ENCODE measurements at places on chromosomes 12 and 14. TPM values are rescaled to one million over a fixed set of nuclear protein-coding genes. Genes with fewer than 3 reads are reported as not detected.
A peak's percentile ranks its signal among the peaks of the same experiment; 100 is the strongest.

TAS2R42 gene
- not detected for total RNA-seq

- no peak for DNase-seq
These were observed 67.2 kb upstream of the HMGA2 start for GRCh38 chr12:65756956-65757511.

- DNase-seq, result peak; percentile 8
These were observed 89.3 kb downstream of the KCNC2 start for GRCh38 chr12:75120311-75120711.

PTPRQ gene
- 0.32 TPM for total RNA-seq

DDX54 gene
- total RNA-seq, result 37.0 TPM

GRCh38 chr14:43410631-43411030 lies 1096.5 kb downstream of the FSCB start:
- no peak for DNase-seq

DNA sequence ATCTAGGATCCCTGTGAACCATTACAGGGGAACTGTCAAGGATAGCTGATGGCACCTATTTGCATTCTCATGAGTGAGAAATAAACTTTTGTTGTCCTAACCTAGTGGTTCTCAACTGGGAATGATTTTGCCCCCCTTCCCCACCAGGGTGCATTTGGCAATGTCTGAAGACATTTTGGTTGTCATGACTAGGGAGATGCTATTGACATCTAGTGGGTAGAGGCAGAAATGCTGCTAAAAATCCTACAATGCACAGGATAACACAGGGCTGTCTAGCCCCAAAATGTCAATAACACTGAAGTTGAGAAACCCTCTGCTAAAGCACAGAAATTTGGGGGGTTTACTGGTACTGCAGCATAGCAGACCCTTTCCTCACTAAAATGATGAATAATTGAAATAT lies 140.9 kb upstream of the SRRM4 start:
- no peak for DNase-seq

DNA sequence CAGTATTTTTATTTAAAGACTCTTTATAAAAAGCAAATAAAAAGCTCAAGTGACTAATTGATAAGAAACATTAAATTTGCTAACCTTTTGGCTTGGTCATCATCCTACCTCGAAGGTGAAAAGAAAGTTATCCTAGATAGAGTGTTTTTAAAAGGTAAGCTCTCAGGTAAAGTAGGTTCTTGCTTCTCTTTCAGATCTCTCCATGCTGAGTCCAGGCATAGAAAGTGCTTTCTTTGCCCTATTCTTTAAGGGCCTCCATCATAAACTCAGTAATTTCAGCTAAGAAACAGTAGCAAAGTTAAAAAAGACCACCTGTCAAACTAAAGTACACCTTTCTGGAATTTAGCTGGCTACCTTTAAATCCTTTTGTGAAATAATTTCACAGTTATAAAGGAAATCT lies 20.6 kb upstream of the ANHX start:
- no peak for DNase-seq

DNA sequence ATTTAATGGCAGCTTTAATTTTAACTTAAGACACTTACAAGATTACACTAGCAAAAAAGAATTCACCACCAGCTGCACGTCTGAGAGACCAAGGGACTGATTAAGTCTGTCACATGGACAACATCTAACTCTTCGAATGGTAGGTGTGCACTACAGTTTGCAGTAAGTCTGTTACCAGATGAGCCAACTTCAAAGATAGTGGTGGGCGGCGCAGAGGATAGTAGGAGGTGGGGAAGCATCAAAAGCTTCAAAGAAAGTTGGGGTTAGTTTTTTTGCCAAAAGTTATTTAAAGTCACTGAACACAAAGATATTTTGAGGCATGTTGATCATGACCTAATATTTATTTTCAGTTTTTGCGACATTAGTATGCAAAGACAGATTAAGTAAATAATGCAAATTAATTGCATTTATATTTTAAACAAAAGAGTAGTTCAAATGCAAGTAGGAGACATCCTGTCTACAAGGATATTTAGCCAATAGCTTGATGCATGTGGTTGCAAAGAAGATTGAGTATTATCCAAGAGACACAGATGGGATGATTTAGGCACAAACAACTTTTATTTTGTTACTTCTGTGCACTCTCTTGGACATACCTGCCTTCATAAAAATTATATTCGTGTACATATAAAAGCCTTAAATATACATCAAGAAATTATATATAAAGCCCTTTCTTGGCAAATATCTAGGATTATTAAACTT lies 327.7 kb downstream of the BMP4 start:
- no peak for DNase-seq

DNA sequence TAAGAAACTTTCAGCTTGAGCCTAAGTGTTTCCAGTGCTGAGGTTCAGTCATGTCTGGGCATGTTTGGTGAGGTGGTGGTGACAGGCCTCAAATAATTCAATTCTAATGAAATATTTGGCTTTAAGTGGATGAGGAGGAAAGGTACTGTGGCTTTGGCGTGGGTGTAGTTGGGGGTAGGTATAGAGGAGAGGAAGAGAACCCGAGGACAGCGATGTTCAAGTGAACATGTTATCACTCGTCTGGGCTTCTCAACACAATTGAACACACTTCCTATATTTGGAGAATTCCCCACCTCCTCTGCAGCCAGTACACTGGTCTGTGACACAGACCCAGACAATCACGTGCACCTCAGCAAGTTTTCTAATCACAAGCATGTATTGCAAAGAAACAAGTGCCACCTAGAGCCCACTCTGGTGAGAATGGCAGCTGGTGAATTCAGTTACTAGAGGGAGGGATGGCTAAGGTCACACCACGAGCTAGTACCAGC lies 53.0 kb downstream of the IFNG-AS1 start:
- no peak for DNase-seq

DNA sequence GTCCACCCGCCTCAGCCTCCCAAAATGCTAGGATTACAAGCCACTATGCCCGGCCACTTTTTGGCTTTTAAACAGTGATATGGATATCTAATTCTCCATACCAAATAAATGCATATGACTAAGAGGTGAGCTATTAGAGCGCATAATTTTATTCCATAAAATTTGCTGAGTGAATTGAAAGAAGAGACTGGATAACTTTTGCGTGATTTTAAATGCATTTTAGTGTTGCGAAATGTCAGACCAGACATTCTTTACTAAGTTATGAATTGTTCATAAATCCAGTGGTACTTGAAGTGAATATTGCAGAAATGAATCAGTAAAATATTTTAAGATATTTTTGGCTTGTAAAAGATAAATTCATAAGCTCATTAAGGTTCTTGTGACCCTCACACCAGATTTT lies 50.9 kb upstream of the DIP2B start:
- DNase-seq, result peak; percentile 33

GRCh38 chr12:85996280-85996679 lies 122.2 kb downstream of the NTS start:
- DNase-seq, result peak; percentile 2

GUCY2C gene
- total RNA-seq, result not detected

DNA sequence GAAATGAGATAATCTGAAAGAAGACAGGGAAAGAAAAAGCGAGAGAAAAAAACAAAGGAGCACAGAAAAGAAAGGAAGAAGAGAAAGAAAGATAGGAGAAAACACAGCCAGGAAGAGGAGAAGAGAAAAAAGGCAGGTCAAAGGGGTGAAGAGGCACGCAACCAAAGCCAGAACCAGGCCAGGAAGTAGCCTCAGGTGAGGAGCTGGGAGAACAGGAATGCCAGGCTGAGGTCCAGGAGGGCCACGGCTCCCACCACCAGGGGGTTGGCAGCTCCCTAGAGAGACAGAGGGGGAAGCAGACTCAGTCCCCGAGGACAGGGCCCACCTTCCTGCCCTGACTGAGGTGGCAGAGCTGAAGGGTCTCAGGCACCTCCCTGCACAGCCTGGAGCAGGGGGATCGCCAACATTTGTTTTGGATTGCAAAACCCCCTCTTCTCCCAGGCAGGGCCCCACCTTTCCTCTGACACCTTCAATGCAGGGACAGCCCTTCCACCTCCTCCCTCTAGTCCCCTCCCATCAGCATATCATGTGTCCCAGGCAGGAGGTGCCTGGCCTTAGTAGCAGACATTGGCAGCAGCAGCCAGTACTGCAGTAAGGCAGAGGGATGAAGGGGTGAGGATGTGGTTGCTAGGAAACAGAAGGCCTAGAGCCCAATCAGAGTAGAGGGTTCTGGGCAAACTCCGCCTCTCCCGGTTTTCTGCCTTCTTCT lies 2.0 kb upstream of the AP1G2 start:
- no peak for DNase-seq

DNA sequence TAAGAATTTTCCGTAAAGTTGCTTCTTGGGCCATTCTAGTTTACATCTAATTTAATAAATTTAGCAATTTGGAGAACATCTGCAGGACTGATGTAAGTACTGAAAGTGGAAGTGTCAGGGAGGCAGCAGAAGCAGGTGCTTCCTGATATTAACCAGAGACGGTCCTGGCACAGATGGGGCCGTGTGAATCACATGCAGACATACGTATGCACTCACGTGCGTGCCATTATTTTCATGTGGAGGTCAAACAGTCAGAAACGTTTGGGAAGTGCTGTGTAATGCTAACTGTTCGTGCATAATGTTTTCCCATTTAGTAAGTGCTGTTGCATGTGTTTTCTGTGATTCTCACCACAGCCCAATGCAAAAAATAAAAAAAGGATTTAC lies 87.8 kb upstream of the DYNC1H1 start:
- peak; percentile 95 for DNase-seq

DNA sequence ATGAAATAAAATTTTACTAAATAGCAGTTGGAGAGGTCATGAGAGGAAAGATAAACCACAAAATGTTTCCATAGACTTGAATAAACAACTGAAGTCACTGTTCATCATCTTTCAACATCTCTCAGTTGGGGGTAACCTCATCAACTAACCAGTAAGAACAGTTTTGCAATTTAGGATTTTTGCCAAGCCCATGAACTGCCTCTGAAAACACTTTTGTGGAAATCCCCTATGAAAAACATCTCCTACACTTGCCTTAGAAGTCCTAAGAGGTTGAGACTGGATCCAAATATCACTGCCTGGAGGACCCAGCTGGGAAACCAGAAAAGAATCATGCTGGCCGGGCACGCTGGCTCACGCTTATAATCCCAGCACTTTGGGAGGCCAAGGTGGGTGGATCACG lies 273.1 kb downstream of the C12orf50 start:
- DNase-seq, result peak; percentile 91

- DNase-seq, result peak; percentile 41
These were observed at the start of gene PLXNC1 for GRCh38 chr12:94147991-94148738. Gene PLXNC1 (plus strand): TSS chr12:94148577. CDS start chr12:94148972, 395 bp downstream.

All from fibroblast of villous mesenchyme (primary cell).